OCI-M1 (cell line): ENCODE measurements at places on chromosomes 4 and X.
A peak's percentile ranks its signal among the peaks of the same experiment; 100 is the strongest.

DNA sequence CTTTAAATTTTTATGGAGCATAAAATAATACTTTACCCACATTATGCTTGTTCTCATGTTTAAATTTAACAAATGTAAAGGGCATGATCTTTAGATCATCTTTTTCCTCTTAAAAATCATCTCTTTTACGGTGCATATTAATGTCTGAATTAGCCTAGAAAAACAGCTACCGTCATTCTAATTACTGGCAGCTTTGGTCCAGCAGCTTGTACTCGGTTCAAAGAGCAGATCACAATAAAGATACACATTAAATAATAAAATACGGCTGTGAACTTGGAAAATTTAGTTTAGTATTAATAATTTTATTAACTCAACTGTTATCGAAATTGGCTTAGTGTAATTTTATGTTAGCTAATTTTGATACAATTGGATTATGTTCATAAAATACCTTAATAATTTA is 19.1 kb downstream of the CCSER1 start:
- no peak for DNase-seq

- DNase-seq, result no peak
Observed at GRCh38 chr4:22514001-22514400, 1.9 kb downstream of the ADGRA3 start.

DNA sequence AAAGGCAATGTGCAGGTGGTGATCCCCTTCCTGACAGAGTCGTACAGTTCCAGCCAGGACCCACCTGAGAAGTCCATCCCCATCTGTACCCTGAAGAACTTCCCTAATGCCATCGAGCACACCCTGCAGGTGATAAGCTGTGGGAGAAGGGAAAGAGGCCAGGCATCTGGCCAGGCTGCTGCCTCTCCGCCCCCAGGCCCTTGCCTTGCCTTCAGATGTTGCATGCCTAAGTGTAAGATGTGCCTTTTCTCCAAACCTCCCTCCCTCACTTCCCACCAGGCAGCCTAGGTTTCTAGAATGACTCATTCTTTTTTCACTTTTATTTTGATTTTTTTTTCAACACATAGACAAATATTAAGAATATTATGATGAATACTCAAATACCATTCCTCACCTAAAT is 12.2 kb upstream of the CDK16 start:
- DNase-seq, result no peak

- peak; percentile 55 for DNase-seq
Observed at GRCh38 chrX:69285881-69286564, 120.8 kb upstream of the PJA1 start.

GRCh38 chr4:40600850-40601249 is 28.8 kb downstream of the RBM47 start:
- DNase-seq, result no peak

GRCh38 chrX:132037479-132037993 is 14.4 kb downstream of the STK26 start:
- no peak for DNase-seq

- no peak for DNase-seq
Observed at GRCh38 chr4:43337707-43338106, 445.2 kb downstream of the GRXCR1 start.

DNA sequence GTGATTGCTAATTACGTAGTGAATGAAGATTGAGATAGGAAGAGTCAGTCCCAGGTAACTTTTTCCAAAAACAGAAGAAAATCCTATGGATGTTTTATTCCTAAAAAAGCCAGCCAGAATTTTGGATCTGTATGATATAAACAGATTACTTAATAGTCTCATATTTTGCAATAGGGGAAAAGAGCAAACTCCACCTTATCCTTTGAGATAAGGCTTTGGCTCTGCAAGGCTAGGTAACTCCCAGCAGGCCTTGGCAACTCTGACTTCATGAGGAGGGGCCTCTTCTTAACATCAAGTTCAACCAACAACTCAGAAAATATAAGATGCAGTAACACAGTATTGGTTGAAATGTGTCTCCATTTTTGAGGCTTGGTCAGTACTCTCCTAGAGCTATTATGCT is 98.7 kb upstream of the SLC4A4 start:
- no peak for DNase-seq

DNA sequence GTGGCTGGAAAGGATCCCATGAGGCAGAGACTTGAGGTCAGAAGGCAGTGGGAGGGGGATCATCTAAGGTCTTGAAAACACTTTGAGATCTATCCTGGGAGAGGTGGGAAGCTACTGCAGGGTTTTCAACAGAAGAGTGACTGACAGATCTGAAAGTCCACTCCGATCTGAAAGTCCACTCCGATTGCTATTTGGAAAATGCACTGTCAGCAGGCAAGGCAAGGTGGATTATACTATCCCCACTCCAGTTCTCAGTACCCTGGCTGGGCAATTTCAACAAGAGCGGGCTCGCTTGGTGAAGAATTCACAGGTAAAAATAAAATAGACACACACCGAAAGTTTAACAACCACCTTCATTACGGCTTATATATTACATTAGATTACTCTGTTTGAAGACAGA is 42.3 kb upstream of the C1QTNF7 start:
- no peak for DNase-seq

GRCh38 chrX:19640693-19641374 is 125.5 kb upstream of the MAP3K15 start:
- peak; percentile 77 for DNase-seq
